ENCODE measurements at places on chromosomes 5 and 9.

- DNase-seq, result no peak
These were observed 56.1 kb upstream of the TAS2R1 start for GRCh38 chr5:9686216-9686615.

- no peak for DNase-seq
These were observed 253.2 kb upstream of the KLF4 start for GRCh38 chr9:107742531-107743309.

- no peak for DNase-seq
These were observed 83.8 kb downstream of the ANKRD31 start for GRCh38 chr5:75152860-75153259.

DNA sequence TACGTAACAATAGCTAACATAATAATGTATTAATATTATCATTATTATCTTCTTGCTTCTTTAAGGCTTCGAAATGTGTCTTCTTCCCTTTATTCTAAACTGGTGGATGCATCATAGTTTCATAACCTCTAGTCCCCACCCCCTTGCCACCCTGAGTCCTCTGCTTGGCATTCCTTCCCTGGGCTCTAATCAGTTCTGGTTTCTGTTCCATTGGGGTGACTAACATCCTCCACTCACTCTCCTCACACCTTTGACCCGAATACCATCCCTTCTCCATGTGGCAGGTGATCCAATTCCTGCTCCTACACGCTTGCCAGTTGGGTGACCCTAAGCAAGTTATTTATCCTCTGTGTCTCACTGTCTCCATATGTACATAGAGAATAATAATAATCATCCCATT is 286.1 kb downstream of the TRPM3 start:
- DNase-seq, result no peak

DNA sequence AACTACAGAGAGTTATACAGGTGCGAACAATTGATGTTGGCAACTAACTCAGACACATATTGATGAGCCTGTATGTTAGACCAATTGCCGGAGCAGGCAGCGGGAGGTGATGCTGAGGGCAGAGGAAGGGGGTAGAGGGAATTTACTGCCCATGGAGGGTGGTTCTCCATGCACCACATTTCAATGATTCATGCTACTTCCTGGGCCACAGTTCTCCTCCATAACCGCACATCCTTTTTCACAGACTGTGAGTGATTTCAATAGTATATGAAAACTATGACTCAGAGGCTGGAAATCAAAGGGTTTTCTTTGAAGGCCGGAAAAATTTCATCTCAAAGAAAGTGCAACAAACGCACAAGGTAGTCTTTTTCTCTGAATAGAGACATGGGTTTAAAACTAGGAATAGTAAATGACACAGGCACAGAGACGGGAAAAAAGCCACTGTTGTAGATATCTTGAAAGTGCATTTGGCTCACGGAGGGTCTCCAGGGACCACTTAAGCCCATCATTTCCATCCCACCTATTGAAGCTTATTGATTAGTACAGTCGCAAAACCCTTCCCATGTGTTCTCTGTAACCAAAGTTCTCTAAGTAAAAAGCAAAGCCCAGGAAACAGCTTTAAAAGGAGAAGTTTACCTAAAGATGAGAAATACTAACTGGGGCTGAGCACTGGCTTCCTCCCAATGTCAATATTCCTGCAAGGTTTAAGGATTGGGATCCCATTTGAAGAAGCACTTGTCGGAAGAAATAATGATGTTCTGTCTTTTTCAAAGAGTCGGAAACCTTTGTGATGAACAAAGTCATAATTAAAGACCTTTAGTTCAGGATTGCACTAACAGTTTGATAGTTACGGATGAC is 28.0 kb upstream of the ADAM19 start:
- peak; percentile 77 for DNase-seq

DNA sequence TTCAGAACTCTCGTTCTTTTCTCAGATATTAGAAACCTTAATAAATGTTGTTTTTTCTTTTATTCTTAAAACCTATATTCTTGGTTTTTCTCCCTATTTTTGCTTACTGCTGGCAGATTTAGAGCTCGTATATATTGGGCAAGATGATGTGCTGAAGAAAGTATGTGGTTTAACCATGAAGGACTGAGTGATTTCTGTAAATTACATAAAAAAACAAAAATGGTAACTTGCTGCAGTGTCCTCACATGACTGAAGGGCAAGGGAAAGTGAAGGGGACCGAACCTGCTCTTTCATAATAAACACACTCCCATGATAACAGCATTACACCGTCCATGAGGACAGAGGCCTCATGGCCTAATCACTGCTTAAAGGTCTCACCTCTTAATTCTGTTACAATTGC is 393.8 kb upstream of the ZNF608 start:
- no peak for DNase-seq

- no peak for DNase-seq
These were observed 30.2 kb upstream of the ALDH1A1 start for GRCh38 chr9:72983056-72983455.

- no peak for DNase-seq
These were observed 40.0 kb downstream of the EBF1 start for GRCh38 chr5:159059722-159060121.

DNA sequence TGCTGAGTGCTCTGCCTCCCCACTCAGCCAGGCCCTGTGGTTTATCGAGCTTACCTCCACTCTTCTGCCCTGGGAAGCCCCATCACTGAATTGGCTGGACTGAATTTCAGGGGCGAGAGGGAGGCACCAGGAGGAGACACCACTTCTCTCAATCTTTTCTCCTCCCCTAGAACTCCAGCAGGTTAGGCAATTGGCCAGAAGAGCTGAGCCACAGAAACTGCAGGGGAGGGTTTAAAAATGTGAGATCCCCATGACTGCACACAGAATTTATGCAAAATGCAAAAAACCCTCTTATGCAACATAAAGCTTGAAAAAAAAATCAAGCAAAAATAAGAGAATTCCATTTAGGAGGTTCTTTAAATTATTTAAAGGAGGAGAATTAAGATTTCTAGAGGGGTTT is 29.9 kb downstream of the TUT7 start:
- no peak for DNase-seq

DNA sequence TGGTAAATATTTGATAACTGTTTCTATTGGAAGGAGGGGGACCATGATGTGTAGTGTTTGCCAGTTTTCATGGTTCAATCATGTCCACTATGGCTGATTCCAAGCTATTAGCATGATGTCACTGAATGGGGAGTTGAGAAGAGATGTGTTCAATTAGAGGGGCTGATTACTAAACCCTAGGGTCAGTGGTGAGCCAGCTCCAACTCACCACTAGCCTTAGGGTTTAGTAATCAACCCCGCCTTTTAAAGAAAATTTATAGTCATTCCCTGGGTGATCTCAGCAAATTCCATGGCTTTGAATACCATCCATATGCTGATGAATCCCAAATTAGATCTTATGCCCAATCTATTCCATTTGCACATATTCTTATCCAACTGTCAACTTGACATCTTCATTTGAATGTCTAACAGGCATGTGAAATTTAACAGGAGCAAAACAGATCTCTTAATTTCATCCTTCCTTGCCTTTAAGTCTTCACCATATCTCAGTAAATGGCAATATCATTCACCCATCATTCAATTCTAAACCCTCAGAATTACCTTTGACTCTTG is 98.8 kb downstream of the GCNT1 start:
- no peak for DNase-seq

GRCh38 chr5:126471875-126472537 is 48.8 kb downstream of the GRAMD2B start:
- no peak for DNase-seq

DNA sequence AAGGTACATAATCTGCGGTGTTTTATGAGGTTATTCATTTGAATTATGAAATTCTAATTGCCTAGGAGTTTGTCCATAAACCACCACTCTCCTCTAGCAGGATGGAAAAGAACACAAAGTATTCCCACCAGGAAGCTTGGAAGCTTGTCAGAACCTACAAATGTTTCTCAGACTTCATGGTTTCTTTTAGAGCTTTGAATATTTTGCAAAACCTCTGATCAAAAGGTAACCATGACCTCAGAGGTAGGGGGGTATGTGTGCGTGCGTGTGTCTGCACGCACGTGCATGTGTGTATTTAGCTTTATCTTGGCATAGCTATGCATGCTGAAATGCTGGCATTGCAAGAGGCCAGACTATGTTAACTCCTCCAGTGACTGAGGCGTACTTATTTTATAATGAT is 847.0 kb downstream of the TLE1 start:
- no peak for DNase-seq

DNA sequence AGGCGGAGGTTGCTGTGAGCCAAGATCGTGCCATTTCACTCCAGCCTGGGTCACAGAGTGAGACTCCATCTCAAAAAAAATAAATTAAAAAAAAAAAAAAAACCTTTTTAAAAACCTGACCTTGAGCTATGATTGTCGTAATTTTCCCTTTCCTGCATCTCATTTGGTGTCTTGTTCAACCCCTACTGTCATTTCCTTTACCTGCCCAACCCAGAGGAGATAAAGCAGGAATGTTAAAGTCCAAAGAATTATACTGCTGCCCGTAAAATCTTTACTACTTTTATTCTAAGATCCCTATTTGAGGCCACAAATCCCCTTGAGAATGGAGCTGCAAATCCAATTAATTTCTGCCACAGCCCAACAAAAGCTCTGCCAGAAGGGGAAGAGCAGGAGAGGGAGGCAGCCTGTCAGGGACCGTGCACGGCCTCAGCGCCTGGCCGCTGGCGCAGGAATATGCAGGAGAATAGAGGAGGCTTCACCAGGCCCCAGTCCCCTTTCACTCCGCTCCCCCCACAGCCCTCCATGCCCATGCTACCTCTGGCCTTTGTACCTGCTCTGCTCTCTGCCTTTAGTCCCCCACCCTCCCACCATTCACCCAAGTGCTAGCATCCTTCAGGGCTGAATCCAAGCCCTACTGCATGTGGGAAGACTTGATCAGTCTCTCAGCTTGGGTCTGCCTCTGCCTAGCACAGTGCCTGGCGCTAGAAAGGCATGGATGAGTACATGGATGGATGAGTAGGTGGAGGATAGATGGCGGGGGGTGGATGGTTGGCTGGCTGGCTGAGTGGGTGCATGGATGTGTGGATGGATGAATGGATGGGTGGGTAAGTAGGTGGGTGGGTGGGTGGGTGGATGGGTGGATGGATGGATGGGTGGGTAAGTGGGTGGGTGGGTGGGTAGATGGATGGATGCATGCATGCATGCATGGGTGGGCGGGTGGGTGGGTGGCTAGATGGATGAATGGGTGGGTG is 99.8 kb upstream of the SARDH start:
- no peak for DNase-seq

- DNase-seq, result no peak
These were observed 50.2 kb upstream of the UBAC1 start for GRCh38 chr9:136011376-136011702.

GRCh38 chr9:70347046-70347445 is 67.4 kb downstream of the KLF9 start:
- no peak for DNase-seq

- no peak for DNase-seq
These were observed 59.4 kb upstream of the GNA14 start for GRCh38 chr9:77707383-77708063.

GRCh38 chr9:92440751-92441046 is 16.4 kb upstream of the OMD start:
- DNase-seq, result no peak

DNA sequence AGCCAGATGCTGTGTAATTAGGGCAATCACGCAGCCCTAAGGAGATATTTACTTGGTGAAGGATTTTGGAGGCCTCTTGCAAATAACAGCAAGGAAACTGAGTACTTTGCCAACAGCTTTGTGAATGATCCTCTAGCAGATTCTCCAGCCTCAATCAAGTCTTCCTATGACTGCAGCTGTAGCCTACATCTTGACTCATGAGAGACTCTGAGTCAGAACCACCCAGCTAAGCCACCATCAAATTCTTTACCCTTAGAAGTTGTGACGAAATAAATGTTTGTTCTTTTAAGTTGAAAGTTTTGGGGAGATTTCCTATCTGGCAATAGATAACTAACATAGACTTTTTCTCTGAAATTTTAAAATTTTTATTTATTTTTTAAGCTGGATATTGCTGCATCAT is 237.6 kb upstream of the CCNH start:
- no peak for DNase-seq
